ENCODE measurements at places on chromosomes 2 and 18.

- DNase-seq: no peak
These were observed 1915.0 kb upstream of the CELF4 start for GRCh38 chr18:39480494-39481195.

- no peak for DNase-seq
These were observed 183.1 kb downstream of the MYCN start for GRCh38 chr2:16123421-16123820.

DNA sequence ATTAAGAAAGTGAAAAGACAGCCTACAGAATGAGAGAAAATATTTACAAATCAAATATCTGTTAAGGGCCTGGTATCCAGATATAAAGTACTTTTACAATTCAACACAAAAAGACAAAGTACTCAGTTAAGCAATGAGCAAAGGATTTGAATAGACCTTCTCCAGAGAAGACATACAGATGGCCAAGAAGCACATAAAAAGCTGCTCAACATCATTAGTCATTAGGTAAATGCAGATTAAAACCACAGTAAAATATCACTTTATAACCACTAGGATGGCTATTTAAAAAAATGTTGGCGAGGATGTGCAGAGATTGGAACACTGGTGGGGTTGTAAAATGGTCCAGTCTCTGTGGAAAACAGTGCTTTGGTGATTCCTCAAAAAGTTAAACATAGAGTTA is 38.9 kb downstream of the RAB31 start:
- no peak for DNase-seq

- no peak for DNase-seq
These were observed 5.3 kb downstream of the KLF11 start for GRCh38 chr2:10048501-10049171.

GRCh38 chr18:3891245-3891644 is 441.3 kb downstream of the TGIF1 start:
- DNase-seq: no peak

- no peak for DNase-seq
These were observed 221.1 kb upstream of the TPO start for GRCh38 chr2:1192121-1192520.

GRCh38 chr18:67104700-67105284 is 411.7 kb downstream of the DSEL start:
- peak; percentile 45 for DNase-seq

DNA sequence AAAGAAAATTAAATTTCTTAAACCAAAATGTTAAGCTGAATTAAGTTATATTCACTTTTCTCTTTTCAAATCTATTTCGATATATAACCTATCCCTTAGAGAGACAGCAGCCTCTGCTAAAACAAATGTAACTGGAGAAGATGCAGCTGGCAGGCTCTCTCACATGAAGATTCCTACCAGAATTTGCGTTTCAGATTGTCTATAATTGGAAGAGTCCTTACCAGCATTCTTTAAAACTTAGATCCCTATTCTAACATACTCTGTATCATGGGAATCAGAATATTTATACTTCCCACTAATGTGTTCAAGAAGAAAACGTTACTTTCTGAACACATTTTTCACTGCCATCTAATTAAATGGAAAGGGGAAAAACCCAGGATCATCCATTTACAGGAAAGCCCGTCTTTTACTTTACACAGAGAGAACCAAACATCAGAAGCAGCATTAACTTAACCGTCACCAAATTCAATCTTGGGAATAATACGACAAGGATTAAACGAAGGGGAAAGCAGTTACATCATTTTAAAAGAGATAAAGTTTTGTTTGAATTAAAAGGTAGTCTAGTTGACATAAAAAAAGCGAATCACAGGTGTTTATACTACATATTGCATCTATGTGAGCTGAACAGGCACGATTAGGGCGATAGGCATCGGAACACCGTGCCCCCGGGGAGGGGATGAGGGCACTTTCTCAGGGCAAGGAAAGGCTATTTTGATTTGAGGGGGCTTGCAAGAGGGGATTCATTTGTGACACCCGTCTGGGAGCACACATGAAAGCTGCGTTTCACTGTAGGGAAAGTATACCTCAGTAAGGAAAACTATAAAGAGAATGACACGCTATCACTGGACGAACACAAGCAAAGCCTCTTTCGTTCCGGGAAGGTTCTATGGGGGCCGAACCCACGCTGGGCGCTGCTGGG is 1.3 kb downstream of the PTPN2 start:
- no peak for DNase-seq

- no peak for DNase-seq
These were observed 34.7 kb downstream of the INO80C start for GRCh38 chr18:35463050-35463449.

Data from iPS-NIHi11 (cell line).